Peyer's patch (tissue), 4 donors: ENCODE measurements at places on chromosomes 2 and 18.

GRCh38 chr18:11587846-11588245, 21.6 kb upstream of the SLC35G4 start:
- no peak for DNase-seq

DNA sequence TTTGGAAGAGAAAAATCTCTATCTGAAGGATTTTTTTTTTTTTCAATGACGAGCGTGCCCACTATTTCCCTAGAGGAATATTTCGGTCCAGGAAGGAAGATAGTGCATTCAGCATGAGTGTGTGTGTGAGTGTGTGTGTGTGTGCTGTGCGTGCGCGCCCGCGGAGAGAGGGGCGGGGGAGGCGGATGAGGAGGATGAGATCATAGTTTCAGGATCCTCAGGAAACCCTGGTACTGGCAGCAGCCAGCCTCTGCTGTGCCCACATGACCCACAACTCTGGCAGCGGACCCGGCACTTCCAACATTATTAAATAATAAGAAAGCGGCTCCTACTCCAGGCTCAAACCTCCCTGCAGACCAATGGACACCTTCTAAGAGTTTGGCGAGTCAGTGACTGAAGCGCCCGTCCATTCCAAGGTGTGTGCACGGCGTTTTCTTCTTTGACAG, 217.0 kb upstream of the DTNA start:
- DNase-seq = peak; percentile 48

DNA sequence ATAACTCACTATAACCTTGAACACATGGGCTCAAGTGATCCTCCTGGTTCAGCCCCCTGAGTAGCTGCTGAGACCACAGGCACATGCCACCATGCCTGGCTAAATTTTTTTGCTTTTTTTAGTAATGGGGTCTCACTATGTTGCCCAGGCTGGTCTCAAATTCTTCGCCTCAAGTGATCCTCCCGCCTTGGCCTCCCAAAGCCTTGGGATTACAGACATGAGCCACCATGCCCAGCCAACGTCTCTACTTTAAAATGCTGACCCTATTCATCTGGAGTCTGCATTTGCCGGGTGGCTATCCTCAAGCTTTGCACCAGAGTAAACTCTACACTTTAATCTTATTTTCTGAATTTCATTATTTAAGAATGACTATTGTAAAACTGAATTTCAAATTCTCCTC, 37.6 kb upstream of the RALBP1 start:
- DNase-seq = no peak

GRCh38 chr2:131029812-131030211, 63.4 kb downstream of the FAM168B start:
- DNase-seq = no peak
